Progenitor cell of endocrine pancreas (in vitro differentiated cells): ENCODE measurements at places on chromosomes 11 and 22. TPM values are rescaled to one million over a fixed set of nuclear protein-coding genes. Genes with fewer than 3 reads are reported as not detected.

- peaks cover 4% of the 10 kb centered on the region for H3K27me3 ChIP-seq
- H3K36me3 ChIP-seq: peaks cover 21% of the 10 kb centered on the region
- no peak for DNase-seq
- peaks cover 32% of the 10 kb centered on the region for H3K4me1 ChIP-seq
- H3K27ac ChIP-seq: no peak overlapping the region
Observed at GRCh38 chr11:12995823-12996222, 13.3 kb upstream of the RASSF10 start.

DNA sequence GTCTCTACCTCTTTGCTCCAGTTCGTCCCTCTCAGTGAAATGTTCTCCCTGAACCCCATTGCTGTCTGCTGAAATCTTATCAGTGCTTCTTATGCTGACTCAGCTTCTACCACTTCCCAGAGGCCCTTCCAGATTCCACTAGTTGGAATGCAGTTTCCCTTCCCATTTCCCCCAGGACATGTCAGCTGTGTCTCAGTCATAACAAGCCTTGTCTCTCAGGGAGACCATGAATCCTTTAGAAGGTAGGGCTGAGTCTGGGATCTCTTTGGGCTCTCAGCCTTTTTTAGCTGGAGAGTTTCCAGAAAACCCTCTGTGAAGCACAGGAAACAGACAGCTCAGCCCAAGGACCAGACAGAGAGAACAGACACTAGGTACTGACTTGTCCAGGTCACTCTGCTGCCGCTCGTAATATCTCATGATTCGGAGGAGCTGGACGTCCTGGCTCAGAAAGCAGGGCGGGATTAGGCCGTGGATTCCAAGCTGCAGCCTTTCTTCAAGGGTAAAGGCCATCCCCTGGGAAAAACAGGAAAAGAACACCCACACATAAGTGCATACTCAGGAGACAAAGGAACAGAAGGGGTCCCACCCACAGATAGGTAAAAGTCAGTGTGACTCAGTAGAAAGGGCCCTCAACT is 113.0 kb downstream of the ME3 start:
- H3K4me1 ChIP-seq: peaks cover 3% of the 10 kb centered on the region
- peaks cover 5% of the 10 kb centered on the region for H3K27me3 ChIP-seq
- no peak overlapping the region for H3K4me3 ChIP-seq
- no peak for DNase-seq
- H3K27ac ChIP-seq: peak overlapping the region; percentile 76
- H3K36me3 ChIP-seq: no peaks in the 10 kb centered on the region

GRCh38 chr11:112962579-112963367 is 1.6 kb downstream of the NCAM1 start:
- H3K27ac ChIP-seq: peak overlapping the region; percentile 9
- peaks cover 65% of the 10 kb centered on the region for H3K27me3 ChIP-seq
- DNase-seq: peak; percentile 29
- peaks cover 16% of the 10 kb centered on the region for H3K4me1 ChIP-seq

GRCh38 chr11:1942558-1943260 is 4.4 kb upstream of the MRPL23 start:
- H3K36me3 ChIP-seq: no peaks in the 10 kb centered on the region
- DNase-seq: peak; percentile 5
- no peak overlapping the region for H3K27ac ChIP-seq
- H3K4me1 ChIP-seq: no peaks in the 10 kb centered on the region

The PGM2L1 gene
- total RNA-seq: 17.2 and 20.5 TPM in 2 replicates

The SOX6 gene
- total RNA-seq: 32.6 and 34.9 TPM in 2 replicates

The VSIG10L2 gene
- not detected in 2 replicates for total RNA-seq

The CCDC73 gene
- not detected in 2 replicates for total RNA-seq

The RAD9A gene
- 39.0 and 49.1 TPM in 2 replicates for total RNA-seq
